ENCODE measurements at places on chromosomes 3 and 15. TPM values are rescaled to one million over a fixed set of nuclear protein-coding genes. Genes with fewer than 3 reads are reported as not detected.

- no peak for DNase-seq
These were observed 145.9 kb downstream of the SHQ1 start for GRCh38 chr3:72702390-72702789.

The CCK gene
- total RNA-seq = not detected

DNA sequence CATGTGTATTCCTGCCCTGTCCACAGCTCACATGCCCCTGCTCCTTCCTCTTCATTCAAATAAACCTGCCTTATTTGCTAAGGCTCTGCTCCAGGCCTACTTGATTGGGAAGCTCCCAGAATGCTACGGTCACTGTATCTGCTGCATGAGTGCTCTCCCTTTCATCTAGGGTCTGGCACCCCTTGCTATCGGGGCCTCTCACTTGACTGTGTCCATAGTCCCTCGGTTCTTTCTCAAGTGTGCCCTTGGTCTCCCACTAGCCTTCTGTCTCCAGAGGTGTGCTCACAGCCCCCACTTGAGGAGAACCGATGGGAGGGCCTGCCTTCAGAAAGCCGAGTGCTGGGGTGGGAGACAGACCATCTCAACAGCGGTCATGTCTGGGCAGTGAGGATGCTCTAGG, 57.4 kb upstream of the NMNAT3 start:
- DNase-seq = no peak

GRCh38 chr3:188687389-188687788, 484.4 kb upstream of the TPRG1 start:
- DNase-seq = no peak

GRCh38 chr3:129658110-129658843, 51.8 kb upstream of the PLXND1 start:
- no peak for DNase-seq
